Amygdala (tissue), 56 donors: ENCODE measurements at places on chromosomes 2 and 18.

- DNase-seq, result no peak
Measured at GRCh38 chr2:18752667-18753422, 163.5 kb upstream of the NT5C1B start.

DNA sequence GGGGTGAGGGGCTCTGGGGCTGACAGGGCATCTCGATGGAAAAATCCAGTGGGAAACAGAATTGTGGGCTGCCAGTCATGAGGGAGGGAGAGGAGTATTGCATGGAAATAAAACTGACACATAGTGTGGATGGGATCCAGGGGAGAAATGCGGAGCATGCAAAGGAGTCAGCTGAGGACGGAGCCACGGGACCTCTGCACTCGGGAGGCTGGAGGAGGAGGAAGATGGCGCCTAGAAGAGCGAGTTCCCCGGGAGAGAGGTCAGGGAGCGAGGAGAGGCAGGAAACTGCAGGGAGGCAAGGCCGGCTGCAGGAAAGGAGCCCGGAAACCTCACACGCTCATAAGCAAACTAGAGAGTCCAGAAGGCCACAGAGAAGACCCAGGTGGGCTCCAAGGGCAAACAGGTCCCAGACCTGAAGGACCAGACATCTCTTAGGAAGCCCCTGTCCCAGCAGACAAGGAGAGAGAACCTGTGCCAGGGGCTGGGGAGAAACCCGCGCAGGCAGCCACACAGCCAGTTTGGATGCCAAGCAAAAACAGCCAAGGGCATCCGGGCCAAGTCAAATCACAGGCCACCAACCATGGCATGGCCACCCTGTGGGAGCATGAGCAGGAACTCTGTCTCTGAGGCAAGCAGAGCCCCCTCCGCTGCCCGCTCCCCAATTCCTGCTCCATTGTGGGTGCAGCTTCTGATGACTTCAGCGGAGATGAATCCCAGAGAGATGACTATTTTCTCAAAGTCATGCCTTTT is 218.8 kb upstream of the ID2 start:
- no peak for DNase-seq

GRCh38 chr2:202749477-202749876 is 114.7 kb downstream of the FAM117B start:
- no peak for DNase-seq

DNA sequence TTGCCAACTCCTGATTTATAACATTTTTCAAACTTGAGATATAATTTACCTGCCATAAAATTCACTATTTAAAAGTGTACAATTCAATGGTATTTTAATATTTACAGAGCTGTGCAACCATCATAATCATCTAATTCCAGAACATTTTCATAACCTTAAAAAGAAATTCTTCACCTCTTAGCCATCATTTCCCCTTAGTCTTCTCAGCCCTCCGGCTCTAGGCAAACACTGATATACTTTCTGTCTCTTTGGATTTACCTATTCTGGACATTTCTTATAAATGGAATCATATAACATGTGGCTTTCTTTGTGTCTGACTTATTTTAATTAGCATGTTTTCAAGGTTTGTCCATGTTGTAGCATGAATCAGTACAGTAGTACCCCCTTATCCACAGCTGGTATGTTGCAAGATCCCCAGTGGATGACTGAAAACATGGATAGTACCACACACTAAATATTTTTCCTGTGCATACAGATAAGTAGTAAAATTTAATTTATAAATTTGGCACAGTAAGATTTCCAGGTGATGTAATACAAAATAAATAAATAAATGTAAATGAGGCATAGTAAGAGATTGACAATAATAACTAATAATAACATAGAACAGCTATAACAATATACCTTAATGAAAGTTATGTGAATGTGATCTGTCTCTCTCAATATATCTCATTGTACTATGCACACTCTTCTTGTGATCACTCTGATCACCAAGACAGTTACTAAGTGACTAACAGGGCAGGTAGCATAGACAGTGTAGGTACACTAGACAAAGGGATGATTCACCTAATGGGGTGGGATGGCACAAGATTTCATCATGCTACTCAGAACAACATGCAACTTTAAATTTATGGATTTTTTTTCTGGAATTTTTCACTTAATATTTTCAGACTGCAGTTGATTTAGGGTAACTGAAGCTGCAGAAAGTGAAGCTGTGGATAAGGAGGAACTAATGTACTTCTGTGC is 73.1 kb downstream of the RAB3GAP1 start:
- DNase-seq, result no peak

GRCh38 chr18:72672364-72673184 is 128.4 kb upstream of the CBLN2 start:
- no peak for DNase-seq

GRCh38 chr2:63101954-63102353 is 51.3 kb downstream of the OTX1 start:
- DNase-seq, result no peak

DNA sequence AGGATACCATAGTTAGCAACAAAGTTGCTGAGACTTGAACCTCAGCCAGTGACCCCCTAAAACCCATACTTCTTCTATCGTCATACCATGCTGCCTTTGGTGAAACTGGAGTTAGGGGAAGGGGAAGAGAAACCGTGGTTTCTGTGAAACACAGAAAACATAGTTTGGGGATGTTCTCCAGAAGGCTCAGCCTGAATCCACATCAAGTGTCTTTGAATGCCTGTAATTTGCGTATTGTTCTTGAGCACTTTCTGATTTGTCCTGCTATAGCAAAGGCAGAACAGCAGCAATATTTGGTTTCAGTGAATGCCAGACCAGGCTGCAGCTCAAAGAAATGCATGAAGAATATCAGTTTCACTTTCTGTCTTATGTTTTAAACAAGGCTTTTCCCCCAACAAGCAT is 258.7 kb downstream of the TTC32 start:
- no peak for DNase-seq

- DNase-seq, result no peak
Measured at GRCh38 chr18:69401226-69401971, 711 bp downstream of the DOK6 start.

GRCh38 chr18:8701546-8702118 is 3.7 kb upstream of the MTCL1 start:
- DNase-seq, result no peak

DNA sequence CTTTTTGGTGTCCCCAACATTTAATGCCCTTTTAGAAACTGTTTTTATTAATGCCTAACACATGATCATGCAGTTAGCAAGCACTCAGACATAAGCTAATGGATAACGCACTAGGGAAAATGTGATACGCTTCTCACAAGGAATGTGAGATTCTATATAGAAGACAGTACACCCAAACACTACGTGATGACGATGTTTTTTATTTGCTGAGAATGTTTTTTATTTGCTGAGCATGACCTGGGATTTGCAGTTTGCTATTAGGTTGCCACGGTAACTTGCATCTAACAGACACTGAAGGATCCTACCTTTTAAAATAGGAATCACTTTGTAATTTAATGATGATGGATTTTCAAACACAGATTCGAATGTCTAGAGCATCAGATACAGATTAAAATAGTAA is 4.9 kb downstream of the SMC6 start:
- no peak for DNase-seq

DNA sequence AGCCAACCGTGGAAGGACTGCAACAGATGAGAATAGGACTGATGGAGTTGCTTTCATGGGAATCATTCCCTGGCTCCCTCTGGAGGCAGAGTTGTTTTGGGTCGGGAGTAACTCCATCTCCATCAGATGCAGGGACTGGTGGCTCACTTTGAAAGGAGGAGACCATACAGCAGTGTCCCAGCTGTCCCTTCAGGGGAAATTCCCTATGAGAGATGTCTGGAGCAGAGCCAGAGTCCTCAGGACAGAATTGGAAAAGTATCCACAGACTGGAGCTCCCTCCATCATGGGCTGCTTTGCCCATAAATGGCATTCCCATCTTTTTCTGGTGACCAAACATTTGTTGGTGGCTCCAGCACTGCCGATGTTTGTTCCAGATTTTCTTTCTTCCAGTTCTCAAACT is 144.3 kb downstream of the NCK2 start:
- no peak for DNase-seq

DNA sequence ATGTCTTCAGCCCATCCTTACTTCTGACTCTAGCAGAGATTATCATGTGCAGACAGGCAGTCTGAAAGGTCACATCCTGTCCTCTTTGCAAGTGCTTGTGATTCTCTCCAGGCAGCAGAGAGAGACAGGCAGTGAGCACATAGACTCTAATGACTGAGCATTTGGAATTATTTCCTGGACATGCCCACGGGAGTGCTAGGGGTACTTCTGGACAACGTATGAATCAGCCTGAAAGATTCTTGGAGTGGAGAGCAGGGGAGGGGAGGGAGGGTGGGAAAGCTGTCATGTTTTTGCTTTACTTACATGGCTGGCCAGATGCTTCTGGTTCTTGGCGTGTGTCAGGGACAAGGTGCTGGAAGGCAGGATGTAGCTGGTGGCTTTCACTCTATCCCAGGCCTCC is 150.6 kb downstream of the RIF1 start:
- DNase-seq, result no peak

DNA sequence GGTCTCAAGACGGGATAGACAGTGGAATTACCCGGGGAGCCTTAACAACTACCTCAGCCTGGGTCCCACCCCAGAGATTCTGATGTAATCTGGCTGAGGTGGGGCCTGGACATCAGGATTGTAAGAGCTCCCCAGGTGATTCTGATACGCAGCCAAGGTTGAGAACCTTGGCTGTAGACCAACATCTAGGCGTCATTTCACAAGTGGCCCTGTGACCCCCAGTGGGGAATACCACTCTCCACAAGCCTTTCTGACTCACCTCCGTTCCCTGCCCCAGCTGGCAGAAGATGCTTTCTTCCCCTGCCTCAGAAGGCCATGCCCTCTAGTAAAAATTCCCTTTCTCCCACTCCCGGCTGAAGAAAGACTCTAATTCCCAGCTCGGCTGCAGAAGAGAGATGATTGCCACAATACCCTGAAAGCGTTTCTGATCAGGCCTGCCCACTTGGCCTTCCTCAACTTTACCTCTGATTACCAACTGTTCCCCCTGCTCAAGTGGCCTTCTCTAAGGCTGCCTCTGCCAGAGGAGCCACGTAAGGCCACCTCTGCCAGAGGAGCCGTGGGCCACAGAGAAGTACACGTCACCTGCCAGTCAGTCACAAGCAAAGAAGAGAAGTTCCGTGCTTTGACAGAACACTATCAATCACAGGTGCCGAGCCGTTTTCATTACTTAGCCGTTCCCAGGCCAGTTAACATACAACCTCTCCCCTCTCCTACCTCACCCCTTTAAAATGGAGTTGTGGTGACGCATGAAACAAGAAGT is 116.8 kb upstream of the PKDCC start:
- no peak for DNase-seq

DNA sequence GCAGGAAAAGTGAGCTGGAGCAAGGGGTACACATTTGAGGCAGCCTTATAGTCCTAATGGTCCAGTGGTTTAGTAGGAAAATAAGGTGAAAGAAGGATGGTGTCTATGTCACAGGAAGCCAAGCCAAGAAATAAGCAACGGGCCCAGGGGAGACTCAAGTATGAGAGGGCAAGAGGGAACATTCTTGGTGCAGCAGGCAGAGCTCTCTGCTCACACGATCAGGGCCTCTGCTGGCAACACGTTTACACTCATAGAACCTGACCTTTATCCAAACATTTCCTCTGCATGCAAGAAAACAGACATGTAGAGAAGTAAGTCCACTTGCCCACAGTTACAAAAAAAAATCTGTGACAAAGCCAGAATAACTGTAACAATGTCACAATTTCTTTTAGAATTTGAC is 32.6 kb upstream of the LRRC30 start:
- no peak for DNase-seq

DNA sequence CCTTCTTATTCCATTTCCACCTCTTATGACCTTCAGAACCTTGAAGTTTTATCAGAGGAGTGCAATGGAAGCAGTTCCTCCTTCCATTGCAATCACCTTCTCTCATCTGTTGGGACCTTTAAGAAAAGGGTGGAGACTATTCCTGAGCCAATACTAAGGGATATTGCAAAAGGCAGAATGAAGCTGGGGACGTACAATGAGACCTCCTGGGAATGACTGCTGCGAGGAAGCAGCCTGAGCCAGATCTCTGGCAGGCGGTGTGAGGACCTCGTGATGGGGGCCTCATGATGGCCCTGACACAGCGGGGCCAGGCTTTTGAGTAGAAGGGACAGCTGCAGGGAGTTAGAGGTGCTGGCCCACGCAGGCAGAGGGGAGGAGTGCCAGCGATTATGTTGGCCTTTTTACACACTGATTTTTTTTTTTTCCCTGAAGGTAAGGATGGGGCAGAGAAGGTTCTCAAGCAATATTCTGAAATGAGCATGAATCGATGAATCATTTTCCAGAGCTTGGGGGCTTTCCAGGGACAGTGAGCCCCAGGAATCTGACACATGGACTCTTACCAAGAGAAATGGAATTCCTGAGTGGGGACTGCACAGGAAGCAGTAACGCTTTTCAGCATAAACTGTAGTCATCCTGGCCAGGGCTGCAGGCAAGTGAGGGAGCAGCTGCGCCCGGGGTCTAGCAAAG is 40.0 kb upstream of the LAPTM4A start:
- no peak for DNase-seq

DNA sequence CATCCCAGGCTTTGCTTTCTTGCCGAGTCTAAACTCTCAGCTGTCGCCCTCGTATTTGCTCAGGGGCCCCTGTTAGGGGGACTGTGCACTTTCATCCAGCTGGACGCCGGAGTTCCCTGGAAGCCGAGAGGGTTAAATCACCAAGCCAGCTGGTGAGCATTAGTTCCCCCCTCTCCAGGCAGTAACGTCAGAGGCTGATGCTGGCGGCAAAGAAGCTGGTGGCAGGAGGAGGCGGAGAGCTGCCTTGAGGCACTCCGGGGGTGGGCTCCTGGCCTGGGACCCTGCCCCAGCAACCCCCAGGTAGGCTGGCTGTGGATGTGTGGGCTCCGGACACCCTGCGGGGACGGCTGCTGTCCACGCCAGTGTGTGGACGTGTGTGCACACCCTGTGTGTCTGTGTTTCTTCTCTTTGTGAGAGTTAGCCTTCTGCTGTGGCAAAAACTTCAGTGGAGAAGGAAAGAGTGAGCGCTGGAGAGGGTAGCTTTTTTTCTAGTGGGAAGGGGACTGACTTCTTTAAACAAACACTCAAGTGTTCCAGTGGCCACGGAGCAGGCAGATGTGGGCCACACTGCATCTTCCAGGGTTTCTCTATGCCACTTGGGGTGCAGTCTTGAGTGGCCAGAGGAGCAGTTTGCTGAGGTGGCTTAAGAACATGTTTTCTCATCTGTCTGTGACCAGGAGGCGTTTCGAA is 84.7 kb downstream of the GLI2 start:
- DNase-seq, result no peak
